ENCODE measurements at places on chromosomes 5 and 9.

- DNase-seq, result no peak
Observed at GRCh38 chr9:8136477-8136876, 336.9 kb upstream of the DMAC1 start.

DNA sequence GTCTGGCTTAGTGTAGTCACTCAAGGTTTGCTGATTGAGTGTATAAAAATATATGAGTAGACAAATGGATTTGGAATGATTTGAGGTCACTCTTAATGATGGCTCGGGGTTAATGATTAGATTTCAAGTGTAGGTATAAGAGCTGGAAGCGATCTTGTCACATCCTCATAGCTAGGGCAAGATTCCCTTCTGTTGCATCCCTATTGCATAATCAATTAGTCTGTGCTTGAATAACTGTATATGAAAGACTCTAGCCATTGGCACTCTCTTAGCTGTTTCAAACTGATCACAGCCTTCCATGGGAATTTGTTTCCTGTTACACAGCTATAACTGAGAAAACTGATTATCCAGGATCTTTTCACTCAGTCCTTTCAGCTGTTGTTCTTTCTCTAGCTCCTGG is 811.6 kb downstream of the TLE4 start:
- no peak for DNase-seq

DNA sequence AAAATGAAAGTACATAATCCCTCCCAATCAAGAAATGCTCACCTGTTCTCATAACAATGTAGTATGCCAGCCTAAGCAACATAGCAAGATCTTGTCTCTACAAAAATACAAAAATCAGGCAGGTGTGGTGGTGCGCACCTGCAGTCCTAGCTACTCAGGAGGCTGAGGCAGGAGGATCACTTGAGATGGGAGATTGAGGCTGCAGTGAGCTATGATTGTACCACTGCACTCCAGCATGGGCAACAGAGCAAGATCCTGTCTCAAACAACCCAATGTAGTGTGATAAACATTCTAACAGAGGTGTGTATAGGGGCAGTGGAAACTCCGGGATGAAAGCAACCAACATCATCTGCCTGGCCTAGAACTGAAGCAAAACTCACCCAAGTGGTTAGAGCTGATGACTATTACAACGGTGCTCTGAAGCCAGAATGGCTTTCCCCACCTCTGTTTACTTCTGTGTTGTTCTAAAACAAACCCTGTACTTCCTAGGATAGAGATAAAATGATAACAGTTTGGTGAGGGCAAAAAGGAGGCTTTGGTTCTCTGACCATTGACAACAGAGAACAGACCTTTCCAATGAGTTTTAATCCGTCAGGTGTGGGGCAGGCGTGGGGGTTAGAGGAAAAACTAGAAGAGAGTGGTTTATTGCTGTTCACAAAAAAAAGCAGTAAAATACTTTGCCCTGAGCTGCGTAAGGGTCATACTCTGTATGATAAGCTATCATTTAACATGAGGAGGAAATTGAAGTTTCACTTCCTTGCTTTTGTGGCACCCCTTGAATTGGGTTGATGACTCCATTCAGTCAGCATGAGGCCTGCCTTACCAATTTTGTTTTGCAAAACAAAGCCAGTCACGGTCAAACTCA is 18.9 kb downstream of the WNT8A start:
- DNase-seq, result no peak

GRCh38 chr5:148060309-148060708 is 3.5 kb upstream of the SPINK5 start:
- no peak for DNase-seq

DNA sequence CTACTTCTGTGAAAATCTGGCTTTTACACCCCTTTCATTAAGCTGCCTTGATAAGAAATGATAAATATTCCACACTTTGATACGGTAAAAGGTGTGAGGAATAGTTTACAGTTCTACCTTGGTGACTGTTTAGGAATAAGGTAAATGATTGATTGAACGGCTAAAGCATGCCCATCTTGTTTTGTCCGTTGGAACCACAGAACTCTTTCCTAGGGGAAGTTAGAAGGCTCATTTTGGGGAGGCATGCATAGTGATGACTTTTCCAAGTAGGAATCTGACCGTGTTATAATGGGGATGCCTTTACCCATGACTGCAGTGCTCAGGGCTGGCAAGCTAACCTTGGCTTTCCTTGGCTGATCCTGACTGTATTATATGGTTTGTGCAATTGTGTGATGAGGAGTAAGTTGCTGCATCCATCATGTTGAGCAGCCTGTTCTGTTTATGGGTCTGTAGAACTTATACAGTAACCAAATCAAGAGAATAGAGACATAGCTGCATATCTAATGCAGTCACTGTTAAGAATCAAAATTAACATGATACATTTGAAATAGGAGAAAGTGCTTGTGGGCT is 24.5 kb downstream of the PCSK5 start:
- no peak for DNase-seq

DNA sequence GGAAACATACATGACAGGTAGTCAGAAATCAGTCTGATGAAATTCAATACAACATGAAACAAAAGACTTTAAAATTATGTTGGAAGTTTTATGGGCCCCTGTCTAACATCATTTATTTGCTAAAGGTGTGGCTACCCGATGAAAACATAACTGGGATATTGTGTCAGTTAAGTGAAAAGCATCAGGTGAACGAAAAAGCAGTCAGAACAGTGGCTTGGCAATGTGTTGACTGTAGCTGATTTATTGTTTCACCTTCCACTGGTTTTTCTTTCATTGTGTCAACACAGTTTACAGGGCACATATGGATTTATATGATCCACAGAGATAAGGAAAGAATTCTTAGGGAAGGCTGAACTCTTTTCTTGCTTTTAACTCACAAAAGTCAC is 429.6 kb upstream of the ZNF608 start:
- DNase-seq, result no peak

- peak; percentile 69 for DNase-seq
Observed at GRCh38 chr9:109914280-109915027, 134.5 kb downstream of the PALM2AKAP2 start.

DNA sequence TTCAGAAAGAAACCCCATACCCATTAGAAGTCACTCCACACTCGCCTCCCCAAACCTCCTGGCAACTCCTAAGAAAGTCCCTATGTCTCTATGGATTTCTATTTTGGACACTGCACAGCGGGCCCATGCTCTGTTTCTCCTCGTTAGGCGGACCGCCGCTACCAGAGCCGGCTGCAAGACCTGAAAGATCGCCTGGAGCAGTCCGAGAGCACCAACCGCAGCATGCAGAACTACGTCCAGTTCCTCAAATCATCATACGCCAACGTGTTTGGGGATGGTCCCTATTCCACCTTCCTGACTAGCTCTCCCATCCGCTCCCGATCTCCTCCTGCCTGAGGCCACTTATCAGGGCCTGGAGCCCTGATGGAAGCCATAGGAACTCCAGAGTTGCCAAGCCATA is 4.6 kb upstream of the GLE1 start:
- DNase-seq, result no peak

DNA sequence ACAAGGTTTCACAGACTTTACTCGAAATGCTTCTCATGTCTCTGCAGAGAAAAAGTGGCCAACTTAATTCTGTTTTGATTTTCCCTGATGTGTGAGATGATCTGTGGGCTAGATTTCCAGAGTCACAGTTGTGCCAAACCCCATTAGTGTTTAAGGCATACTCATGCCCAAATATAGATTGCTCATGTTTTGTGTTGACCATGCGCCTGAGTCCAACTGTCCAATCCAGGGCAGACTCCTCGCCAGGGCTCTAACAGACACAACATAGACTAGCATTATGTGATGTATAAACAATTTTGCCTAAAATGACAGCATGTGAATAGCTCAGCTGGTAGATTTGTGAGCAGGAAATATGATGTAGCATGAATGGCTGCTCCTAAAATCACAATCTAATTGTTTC is 128.1 kb downstream of the PRDM6 start:
- DNase-seq, result no peak

DNA sequence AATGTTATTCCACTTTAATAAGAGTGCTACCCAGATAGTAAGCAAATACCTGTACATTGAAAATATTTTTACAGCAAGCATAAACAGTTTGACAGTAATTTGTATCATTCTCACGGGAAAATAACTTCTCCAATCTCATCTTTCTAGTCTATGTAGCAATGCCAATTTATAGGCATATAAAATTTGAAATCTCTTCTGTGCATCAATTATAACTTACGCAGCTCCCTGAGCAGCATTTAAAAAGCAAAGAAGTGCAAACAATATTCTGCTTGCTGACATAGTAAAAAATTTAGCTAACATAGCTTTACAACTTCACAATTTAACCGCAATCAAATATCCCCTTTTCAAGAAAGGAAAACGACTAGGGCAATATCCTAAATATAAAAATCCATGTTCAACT is 257.3 kb downstream of the FBXL17 start:
- DNase-seq, result no peak

DNA sequence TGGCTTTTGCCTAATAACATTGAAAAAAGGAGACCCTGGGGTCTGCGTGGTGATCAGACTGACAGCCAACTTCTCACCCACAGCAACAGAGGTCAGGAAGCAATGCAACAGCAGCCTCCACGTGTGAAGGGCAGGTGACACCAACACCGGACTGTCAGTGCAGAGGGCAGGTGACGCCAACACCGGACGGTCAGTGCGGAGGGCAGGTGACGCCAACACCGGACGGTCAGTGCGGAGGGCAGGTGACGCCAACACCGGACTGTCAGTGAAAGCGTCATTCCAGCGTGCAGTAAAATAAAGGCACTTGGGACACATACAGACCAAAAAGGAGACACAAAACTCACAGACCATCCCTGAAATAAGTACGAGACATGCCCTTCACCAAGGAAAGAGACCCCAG is 37.2 kb upstream of the CEP72 start:
- no peak for DNase-seq

DNA sequence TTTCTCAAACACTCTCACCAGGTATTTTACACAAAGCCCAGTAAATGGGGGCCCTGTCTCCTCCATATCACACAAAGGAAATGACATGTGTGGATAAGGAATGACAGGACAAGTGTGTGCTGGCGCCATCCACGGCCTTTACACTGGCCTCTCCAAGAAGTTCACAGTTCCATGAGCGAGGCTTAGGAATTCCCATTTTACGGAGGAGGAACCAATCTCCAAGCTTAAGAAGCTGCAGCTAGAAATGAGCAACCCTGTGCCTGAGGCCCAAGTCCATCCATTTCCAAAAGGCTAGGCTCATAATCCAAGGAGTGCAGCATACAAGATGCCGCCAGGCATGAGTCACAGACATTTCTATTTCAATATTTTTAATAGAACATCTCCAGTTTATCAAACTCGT is 203.4 kb downstream of the AUH start:
- no peak for DNase-seq

DNA sequence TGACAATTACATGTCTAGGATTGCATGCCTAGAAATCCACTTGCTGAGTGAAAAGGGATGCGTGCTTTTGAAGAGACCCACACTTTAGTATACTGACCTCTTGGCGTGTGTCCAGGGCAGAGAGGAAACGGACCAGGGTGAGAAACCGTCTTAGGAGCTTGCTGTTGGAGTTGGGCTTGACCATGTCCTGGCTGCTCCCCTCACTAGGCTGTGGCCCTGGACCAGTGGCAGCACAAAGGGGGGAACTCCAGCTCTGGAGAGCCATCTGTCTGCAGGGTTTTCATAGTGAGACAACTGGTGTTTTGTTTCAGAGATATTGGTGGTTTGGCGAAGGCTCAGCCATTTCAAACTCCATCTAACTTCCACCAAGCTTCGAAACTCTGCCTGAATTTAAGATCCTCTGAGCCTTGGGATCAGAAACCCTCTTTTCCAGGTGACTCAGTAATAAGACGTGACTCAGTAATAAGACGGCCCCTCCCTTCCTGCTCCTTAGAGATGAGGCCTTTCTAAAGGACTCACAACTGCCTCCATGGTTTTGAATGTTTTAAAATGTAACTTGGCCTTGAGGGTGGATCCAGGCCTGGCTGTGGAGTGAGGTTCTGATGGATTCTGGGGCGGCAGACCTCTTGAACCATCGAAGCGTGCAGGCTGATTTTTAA is 165.8 kb downstream of the MELK start:
- no peak for DNase-seq

DNA sequence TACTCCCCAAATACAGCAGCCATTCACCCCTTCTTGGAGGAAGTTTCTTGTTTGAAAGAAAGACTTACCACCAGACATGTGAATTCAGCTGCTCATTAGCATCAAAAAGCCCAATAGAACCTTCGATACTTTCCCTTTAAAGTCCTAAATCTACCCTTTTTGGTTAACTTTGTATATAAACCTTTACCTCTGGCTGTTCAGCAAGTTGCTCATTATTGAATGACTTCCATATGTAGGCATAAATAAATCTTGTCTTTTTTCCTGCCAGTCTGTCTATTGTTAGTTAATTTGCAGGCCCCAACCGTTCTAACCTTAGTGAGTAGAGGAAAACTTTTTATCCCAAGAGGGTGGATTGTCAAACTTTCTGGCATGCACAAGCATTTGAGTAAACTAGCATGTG is 27.9 kb upstream of the FBXL17 start:
- no peak for DNase-seq

GRCh38 chr9:125984461-125984860 is 237.3 kb downstream of the PBX3 start:
- DNase-seq, result no peak

GRCh38 chr9:69034071-69034470 is 1.5 kb upstream of the FXN start:
- DNase-seq, result no peak

- no peak for DNase-seq
Observed at GRCh38 chr9:135605238-135605781, 34.0 kb downstream of the GLT6D1 start.

- no peak for DNase-seq
Observed at GRCh38 chr5:56791396-56791795, 24.0 kb upstream of the MAP3K1 start.

DNA sequence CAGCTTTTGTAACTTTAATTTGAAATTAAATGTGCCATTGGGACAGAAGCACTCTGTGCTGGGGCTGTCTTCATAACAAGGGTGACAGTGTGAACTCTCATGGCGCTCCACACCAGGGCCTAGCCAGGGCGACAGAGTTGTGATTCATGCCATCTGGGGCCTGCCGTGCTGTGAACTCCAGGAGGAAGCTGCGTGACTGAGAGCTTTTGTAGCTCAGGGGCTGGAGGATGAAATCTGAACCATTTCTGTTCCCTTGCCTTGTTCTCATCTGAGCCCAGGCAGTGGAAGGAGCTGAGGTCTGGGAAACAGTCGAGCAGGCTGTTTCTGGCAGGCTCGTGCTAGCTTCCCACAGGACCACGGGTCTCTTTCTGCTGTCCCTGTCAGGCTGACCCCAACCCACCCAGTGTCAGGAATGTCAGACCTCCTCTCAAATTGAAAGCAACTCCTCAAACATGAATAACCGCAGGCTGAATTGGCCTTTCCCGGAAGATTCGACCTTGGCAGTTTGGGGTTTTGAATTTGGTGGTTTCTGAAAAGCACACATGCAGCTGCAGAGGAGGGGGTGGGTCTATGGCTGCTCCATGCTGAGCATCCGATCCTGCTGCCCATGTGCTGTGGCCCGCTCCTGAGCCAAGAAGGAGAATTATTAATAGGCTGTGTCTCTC is 69.2 kb upstream of the RPS23 start:
- no peak for DNase-seq

DNA sequence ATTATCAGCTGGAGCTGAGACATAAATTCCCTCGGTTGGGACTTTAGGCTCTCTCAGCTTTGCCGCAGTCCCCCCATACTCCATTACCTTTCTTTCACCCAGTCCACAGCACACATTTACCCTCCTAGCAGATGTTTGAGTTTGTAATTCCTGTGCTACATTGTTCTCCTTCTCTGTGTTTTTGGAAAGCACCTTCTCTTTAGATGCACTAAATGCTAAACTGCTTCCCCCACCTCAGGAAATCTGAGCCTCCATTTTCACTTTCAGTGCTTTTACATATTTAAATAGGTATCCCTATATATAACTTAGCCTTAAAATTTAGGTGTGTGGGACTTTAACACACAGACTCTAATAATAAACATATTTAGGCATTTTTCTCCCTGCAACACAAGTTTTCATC is 356.9 kb downstream of the NFIB start:
- DNase-seq, result no peak
